ENCODE measurements at places on chromosomes 16 and 17.
A peak's percentile ranks its signal among the peaks of the same experiment; 100 is the strongest.

GRCh38 chr16:31005350-31006085 lies 4.9 kb downstream of the STX1B start:
- DNase-seq = no peak

GRCh38 chr17:30005709-30006320 lies 64.4 kb downstream of the EFCAB5 start:
- DNase-seq = no peak

DNA sequence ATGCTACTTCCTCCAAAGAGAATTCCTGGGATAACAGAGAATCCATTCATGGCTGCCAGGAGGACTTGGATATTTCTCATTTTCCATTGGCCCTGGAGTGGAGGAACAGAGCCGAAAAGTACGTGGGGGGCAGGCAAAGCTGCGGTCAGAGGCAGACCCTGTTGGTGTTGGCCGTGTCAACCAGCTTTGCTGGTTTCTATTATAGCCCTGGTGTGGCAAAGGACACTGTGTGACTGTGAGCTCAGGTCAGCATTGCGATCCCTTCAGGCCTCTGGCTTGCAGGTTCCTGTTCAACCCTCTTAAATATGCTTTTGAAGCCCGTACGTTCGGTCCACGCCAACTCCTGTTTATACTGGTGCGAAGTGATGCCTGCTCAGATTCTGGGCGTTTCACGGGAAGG lies 596.2 kb downstream of the MAF start:
- peak; percentile 14 for DNase-seq

DNA sequence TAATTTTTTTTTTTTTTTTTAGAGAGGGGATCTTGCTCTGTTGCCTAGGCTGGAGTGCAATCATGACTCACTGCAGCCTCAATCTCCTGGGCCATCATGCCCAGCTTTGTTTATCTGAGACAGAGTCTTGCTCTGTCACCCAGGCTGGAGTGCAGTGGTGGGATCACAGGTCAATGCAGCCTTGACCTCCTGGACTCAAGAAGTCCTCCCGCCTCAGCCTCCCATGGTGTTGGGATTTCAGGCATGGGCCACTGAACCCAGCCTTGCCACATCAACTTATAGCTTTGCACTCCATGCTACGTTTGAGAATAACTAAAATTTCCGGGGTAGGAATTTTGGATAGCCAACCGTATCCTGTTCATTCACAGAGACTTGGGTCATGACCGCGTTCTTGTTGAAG lies 30.6 kb downstream of the RNF213 start:
- DNase-seq = no peak

GRCh38 chr16:57480754-57481230 lies 5.5 kb downstream of the DOK4 start:
- no peak for DNase-seq

DNA sequence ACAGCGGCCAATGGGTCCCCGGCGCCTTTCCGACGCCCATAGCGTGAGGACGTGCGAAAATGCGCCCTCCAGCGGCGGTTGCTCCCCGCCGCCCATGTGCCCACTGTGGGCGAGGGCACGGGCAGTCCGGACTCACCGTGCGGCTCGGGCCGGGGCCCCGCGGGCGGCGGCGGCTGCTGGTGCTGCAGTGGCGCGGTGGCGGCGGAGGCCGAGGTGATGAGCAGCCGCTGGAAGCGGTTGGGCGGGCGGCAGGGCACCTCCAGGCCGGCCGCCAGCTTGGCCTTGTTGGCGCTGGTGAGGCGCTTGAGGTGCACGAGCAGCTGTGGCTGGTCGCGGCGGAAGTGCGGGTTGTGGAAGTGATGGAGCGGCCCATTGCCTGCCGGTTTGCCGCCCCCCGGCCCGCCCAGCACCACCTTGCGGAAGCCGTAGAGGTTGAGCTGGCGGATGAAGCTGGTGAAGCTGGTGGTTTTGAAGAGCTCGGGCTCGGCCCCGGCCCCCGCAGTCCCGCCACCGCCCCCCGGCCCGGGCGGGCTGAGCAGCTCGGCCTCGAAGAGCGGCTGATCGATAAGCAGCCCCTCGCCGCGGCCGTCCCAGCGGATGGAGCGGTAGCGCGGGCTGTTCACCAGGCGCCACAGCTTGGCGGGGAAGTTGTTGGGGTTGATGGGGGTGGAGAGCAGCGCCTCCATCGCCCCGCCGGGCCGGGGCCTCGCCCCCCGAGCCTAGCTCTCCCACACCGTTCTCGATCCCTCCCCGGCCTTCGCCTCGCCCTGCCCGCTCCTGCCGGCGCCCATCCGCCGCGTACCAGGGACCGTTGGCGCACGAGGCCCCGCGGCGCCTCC lies at the start of gene HSF5:
HSF5 (minus strand) TSS at position 820 of the 839 bp plus-strand sequence; CDS start at position 686, 134 bp downstream.
- DNase-seq = no peak

GRCh38 chr16:61842666-61843065 lies 193.6 kb downstream of the CDH8 start:
- DNase-seq = no peak

GRCh38 chr17:32773856-32774694 lies 102.8 kb downstream of the MYO1D start:
- no peak for DNase-seq

- peak; percentile 86 for DNase-seq
These were observed 2.4 kb upstream of the ENPP7 start for GRCh38 chr17:79728169-79728907.

DNA sequence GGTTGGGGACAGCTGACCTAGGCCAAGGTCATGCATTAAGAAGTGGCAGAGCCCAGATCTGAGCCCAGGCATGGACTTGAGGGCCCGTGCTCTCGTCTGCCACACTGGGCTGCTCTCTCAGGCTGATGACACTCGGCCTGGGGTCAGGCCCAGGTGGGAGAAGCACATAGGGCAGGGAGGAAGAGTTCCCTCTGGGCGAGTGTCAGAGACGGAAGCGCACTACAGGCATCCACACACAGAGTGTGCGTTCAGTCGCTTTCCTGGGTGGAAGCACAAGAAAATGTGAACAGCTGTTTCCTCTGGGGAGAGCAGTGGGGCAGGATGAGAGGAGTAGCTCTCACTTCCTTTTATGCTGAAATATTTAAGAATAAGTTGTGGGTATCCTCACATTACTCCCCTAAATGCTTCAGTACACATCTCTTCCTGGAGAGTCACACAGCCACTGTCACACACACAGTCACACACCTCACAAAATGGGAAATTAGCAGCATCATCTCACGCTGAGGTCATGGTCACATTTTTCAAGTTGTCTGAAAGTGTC lies 59.7 kb downstream of the B9D1 start:
- DNase-seq = no peak

DNA sequence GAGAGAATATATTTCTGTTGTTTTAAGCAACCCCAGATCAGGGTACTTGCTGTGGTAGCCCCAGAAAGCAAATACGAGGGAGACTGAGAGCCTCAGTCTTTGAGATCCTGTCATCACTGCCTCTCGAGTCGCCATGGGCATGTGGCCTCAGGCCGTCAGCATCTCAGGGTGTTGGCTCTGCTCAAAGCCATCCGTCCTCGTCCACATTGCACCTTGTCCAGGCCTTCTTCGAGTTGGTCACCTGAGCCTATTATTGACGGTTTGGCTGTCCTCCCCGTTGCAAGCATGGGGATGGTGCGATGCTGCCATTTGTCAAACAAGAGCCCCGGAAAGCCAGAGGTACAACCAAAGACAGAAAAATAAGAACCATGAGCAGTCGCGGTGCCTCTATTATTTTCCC lies 136.9 kb downstream of the IRF8 start:
- no peak for DNase-seq

- no peak for DNase-seq
These were observed 22.5 kb downstream of the STAT5A start for GRCh38 chr17:42310787-42311215.

GRCh38 chr17:32569171-32570080 lies 82.6 kb downstream of the CDK5R1 start:
- DNase-seq = no peak

GRCh38 chr17:21542991-21543390 lies 149.3 kb upstream of the KCNJ18 start:
- DNase-seq = no peak

DNA sequence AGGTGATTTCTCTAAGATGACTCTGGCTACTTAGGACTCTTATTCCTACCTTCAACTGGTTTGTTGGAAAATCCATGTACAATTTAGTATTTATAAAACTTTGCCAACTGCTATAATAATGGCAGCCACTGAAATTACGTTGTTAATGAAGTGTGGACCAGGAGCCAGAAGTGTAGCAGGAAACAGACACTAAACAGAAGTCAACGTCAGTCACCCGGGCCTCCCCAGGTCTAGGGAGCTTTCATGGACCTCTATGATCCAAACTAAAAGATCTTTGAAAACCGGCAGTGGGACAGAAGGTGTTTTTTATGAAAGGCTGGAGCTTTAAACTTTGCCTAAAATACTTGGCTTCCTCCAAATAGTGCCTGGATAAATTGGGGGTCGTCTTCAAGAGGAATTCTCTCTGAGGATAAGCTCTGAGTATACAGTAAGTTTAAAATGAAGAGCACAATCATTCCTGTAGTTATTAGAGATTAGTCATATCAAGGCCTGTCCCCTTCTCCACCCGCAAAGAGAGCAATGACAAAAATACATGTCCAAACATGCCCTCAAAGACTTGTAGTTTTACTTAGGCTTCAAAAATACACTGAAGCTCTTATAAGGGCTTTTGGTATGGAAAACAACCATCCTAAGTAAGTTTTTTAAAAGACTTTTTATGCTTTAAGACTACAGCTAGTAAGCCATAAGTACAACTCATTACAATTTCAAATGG lies 34.6 kb downstream of the DCUN1D3 start:
- no peak for DNase-seq

DNA sequence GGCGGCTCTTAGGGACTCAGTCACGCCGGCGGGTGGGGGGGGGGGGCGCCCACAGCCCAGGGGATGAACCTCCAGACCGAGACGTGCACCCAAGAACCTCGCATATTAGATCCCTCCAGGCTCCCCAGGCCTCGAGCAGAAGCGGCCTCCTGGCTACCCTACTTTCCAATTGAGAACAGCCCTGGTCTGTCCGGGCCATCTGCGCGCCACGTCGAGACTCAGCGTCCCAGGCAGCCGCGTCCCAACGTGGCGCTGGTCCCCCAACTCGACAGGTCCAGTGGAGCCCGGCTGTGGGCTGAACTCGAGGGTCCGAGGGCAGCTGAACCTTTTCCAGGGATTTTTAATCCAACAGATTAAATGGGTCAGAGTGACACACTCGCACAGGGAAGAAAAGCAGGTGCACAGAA lies 2.3 kb upstream of the IRX3 start:
- DNase-seq = no peak
